Esophagus mucosa (tissue), 1 donor: ENCODE measurements at places on chromosomes 7 and 10. TPM values are rescaled to one million over a fixed set of nuclear protein-coding genes. Genes with fewer than 3 reads are reported as not detected.

Gene SMIM30
- 27.3 TPM for total RNA-seq

Gene LIPF
- not detected for total RNA-seq

Gene TCAF2
- total RNA-seq = 9.8 TPM

Gene VIPR2
- 0.04 TPM for total RNA-seq

Gene NME8
- not detected for total RNA-seq

Gene CPED1
- 0.76 TPM for total RNA-seq

Gene SPAG6
- total RNA-seq = not detected

Gene DPY19L1
- total RNA-seq = 10.4 TPM

Gene CAMK1D
- 10.7 TPM for total RNA-seq

Gene PPP1R17
- not detected for total RNA-seq

- no peak for ATAC-seq
These were observed 21.8 kb downstream of the MXI1 start for GRCh38 chr10:110229155-110229554.

DNA sequence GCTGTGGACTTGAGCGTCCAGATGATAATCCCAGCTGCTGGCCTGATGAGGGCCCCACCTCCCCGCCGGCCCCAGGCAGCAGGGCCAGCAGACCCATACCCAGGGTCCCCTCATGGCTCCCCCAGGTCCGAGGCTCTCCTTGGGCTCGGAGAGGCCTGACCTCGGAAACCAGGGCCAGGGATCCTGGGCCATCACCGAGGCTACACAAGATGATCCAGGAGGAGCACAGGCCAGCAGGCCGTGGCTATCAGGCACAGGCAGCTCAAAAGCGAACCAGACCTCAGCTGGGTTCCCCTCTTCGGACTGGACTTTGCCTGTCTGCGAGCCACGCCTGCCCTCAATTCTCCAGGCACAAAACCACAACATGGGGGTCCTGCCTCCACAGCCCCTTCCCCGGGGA, 17.4 kb downstream of the PDGFA start:
- no peak for ATAC-seq

GRCh38 chr7:20146451-20146850, 70.7 kb downstream of the MACC1 start:
- ATAC-seq = no peak

DNA sequence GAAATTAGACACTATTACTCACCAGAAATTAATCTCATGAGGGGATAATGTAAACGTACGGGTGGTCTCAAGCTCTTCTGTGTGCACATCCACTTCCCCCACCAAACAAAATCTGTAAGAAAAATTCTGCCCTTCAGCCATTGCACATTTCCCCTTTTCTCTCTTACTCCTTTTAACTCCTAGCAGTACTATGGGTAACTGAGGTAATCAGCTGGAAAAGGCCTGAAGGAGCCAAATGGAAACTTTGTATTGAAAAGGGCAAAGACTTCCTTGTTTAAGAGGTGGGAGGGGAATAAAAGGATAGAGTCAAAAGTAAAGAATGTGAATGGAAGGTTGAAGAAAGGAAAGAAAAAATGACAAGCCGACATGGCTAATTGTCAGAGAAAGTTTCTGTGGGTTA, 273.8 kb downstream of the RNLS start:
- no peak for ATAC-seq

- ATAC-seq = no peak
These were observed 14.1 kb downstream of the ATXN7L1 start for GRCh38 chr7:105862276-105862675.

GRCh38 chr7:117759950-117760640, 113.1 kb downstream of the CTTNBP2 start:
- no peak for ATAC-seq

DNA sequence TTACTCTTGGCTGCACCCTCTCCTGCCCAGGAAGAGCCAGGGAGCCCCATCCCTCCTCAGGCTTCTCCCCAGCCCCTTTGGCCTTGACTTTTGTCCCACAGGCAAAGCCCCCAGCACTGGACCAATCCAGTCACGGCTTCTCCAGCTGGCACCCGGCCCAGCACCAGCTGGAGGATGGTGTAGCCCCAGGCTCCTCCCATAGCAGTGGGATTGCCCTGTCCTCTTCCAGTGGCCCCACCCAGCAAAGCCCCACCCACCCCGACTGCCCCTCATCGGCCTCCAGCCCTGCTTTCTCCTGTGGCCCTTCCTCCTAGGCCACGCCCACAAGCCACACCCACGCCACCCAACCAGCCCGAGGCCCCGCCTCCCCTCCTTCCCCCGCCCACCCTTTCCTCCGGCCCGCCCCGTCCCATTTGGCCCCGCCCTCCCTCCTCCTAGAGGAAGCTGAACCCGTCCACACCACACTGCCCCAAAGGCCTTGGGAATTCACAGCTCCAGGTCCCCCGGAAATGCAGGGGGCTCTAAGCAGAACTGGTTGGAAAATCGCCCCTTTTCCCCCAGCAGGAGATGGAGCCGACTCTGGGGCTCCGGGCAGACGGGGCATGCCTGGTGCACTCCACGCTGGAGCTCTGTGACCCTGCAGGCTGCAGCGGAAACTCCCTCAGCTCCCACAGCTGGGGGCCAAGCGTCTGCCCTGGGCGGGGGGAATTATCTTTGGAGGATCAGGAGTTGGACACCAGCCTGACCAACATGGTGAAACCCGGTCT, 25.2 kb downstream of the GET4 start:
- peak; percentile 53 for ATAC-seq

DNA sequence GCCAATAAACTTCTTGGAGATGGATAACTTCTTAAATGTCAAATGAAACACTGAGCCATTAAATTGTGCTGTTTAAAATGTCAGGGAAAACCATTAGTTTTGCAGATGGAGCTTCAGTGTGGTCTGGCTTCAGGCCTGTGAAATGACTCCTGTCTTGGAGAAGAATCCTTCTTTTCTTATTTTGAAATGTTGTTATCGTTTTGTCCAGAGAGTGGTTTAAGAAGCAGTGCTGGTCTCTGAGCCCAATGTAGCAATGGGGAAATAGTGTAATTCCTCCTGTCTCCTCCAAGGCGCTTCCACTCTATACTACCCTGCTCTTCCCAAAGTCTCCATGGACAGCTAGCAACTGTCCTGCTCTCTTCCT, 177.6 kb downstream of the REEP3 start:
- ATAC-seq = no peak

DNA sequence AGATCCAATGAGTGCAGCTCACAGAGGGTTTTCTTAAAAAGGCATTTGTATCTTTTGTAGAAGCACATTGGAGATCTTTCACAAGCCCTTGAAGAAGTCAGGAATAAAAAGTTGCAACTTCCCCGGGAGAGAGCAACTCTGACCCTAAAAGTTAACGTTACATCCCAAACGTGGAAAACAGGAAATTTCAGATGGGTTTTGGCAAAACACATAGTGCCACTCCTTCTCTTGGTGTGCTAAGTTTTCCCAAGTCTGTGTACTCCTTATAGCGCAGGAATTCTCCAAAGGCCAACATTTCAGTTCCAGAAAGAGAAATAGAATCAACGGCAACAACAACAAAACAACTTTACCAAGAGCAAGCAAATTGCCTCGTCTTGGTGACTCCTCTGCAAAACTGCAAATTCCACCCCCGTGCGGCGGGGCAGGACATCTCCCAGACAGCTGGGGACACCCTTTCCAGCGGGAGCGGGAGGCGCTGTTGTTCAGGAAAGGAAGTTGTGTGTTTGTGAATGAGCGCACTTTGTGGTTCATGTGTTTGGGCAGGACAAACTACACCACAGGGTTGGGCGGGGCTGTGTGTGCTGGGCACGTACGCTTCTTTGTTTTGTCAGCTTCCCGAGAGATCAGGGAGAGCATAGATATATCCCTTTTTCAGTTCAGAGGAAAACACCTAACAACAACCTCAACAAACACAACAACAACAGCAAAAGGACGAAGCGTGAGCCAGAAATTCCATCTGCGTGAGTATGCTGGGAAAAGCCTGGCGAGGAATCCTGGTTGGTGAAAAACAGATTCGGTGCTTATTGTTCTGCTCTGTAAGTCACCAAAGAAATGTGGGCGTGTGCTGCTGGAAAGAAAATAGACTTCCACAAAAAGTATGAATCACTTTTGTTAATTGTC, 294.7 kb upstream of the PITRM1 start:
- ATAC-seq = peak; percentile 75

- ATAC-seq = no peak
These were observed 230.1 kb downstream of the GLI3 start for GRCh38 chr7:42006801-42007513.

DNA sequence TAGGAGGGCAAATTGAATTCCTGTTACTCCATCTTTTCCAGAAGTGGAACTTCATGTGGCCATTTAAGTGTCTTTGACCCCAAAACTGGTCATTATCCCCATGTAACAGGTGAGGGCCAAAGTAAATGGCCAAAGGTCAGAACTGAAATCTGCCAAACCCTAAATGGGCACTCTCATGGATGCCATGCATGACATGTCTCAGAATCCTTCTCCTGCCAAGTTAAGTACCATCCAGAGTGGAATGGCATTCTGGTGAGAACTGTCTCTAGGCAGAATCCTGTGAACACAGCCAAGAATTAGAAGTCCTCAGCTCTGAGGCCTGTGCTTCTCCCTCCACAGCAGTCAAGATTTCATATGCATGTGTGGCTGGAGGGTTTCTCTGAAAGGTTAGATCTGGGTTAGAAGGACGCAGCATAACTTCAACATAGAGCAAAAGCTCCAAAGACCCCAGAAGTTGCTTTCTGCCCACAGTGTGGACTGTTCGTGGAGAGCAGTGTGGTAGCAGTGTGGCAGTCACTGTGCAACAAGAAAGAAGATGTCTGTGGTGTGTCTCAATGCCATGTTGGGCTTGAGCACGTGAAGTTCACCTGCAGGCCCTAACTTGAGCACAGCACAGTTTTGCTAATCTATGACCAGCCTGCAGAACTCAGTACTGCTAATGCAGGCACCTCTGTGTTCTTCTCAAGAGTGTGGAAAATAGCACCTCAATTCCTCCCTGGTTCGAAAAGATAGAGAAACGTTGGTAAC, 121.3 kb downstream of the ADCY1 start:
- ATAC-seq = no peak

DNA sequence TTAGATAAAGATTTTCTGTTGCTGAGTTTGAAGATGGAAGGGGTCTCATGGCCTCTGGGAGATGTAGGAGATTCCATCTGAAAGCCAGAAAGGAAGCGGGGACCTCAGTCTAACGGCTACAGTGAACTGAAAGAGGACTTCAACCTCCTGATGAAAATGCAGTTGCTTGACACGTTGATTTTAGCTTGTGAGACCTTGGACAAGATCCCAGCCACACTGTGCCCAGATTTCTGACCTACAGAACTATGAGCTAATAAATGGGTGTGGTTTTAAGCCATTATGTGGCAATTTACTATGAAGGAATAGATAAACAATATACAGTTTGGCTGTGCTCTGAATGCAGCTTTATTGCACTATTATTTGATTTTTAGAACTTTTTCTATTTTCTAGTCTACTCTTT, 342.3 kb upstream of the SEMA3D start:
- no peak for ATAC-seq

DNA sequence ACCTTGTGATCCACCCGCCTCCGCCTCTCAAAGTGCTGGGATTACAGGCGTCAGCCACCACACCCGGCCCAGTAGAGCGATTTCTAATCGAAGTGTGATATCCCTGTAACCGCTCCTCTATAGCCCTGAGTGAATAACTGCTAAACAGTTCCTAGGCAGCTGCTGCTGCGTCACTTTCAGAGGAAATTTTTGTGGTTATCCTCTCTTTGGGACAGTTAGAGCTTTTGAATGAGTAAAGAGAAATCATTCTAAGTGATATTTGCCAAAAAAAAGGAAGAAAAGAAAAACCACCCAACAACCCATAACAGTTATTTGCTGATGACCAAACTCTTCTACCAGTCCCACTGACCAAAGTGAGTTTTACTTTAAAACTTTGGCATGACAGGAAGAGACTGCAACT, 59.9 kb downstream of the MKX start:
- ATAC-seq = no peak

DNA sequence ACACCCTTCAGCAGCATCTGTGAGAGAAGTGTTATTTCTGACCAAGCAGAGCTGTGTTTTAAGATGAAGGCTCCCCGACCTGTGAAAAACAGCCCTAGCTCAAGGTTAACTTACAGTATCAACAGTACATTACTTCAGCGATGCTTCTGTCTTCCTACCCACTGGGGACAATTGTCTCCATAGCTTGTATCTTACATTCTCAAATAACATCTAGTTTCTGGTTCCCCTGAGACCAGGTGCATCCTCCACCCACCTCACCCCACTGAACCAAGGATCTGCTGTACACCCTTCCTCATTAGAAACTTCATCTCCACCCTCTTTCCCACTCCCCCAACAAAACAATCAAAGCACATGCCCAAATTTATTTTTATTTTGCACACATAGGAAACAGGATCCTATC, 102.0 kb downstream of the VOPP1 start:
- ATAC-seq = no peak

DNA sequence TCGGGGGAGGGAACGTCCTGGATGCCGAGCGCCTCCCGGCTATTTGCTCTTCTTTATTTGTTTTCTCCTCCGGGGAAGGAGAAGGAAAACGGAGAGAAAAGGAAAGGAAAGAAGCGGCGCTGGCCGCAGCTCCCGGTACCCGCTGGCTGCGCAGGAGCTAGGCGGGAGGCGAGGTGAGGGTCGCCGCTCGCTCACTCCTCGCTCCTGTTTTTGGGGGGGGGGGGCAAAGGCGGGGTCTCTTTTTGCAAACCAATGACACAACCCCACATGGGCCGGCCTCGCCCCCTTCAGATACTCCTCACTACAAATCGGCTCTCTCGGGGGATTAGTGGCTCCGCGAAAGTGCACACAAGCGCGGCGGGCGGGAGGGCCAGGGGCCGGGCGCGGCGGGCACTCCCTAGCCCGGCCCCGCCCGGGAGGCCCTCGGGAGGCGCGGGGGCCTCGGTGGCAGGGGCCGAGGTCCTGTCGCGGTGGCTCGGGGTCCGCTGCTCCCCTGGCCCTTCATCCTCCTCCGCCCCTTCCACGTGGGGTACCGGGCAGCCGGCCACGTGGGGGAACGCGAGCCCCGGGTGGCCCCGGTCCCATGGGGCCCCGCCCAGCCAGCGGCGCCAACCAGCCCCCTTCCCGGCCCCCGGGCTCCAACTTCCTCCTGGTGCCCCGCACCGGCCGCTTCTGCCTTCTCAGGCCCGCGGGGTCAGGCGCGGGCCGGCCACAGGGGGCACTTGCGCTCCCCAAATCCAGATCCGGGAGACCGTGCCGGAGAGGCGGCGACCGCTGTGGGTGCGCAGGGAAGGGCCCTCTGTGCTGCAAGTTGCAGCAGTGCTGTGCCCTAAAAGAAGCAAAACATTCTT, 718 bp upstream of the CTBP2 start:
- peak; percentile 86 for ATAC-seq

DNA sequence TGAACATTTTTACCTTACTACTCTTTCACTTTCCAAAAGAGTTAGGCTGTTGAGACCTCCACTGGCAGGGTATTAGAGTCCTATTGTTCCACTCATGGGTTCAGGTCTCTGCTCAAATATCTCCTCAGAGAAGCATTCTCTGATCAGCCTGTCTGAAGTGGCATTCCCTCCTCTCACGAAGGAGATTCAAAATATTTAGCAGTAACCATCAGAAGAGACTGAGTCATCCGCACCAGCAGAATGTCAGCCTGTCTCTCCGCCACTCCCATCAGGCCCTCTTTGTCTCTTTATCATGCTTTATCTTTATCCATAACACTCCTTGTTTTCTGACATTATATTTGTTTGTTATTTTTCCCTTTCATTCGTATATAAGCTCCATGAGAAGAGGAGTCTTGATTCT, 79.1 kb downstream of the AASS start:
- no peak for ATAC-seq

GRCh38 chr10:28687683-28688001, 10.3 kb downstream of the BAMBI start:
- ATAC-seq = no peak

GRCh38 chr7:2566890-2567678, 8.3 kb downstream of the IQCE start:
- no peak for ATAC-seq

GRCh38 chr7:23184709-23185359, 3.0 kb downstream of the NUP42 start:
- no peak for ATAC-seq

- ATAC-seq = no peak
These were observed 228.4 kb downstream of the FANK1 start for GRCh38 chr10:126124668-126125349.
